ENCODE measurements at places on chromosomes 6 and 20. TPM values are rescaled to one million over a fixed set of nuclear protein-coding genes. Genes with fewer than 3 reads are reported as not detected.

The GHRH gene
- not detected for total RNA-seq

The HFE gene
- total RNA-seq, result 13.9 TPM

The TGM3 gene
- not detected for total RNA-seq

The RWDD2A gene
- total RNA-seq, result 4.5 TPM

The POU5F1 gene
- 0.76 TPM for total RNA-seq

The SAMD3 gene
- 3.6 TPM for total RNA-seq

The GPR6 gene
- total RNA-seq, result not detected

The SYS1 gene
- total RNA-seq, result 24.0 TPM

The SIRPD gene
- not detected for total RNA-seq
